ENCODE measurements at places on chromosomes 3 and 15.

GRCh38 chr3:138398791-138399575 lies 35.4 kb upstream of the ESYT3 start:
- DNase-seq: no peak

DNA sequence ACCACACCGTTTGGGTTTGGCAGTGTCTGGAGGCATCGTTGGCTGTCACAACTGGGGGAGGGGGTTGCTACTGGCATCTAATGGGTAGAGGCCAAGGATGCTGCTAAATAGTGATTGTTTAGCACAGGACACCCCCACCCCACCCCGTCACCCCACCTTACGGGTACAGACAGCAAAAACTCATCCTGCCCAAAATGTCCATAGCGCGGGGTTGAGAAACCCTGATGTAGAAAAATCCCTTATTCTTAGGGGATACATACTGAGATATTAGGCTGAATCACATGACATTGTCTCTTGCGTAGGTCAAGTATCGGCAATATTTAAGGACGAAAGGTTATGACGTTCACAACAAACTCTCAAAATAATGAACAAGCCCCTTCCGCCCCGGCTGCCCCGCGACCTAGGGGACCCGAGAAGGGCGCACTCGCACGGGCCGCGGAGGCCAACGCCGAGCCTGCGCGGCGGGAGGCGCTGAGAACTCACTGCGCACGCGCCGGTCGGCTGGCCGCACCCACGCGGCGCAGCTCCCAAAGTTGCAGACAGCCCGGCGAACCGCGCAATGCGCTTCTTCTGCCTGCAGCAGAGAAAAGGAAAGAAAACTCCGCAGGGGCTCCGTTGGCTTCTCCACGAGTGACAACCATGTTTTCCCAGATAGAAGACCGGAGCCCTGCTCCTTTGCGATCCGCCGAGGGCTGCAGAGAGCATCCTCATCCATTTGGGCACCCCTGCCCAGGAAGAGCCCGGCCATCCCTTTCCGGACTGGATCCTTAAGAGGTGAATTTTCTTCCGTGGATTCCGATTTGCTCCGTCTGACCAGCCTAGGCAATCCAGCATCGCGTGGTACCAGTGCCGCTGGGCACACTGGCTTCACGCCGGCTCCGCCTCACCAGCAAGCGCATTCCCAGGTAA lies 136.8 kb upstream of the CCDC54 start:
- DNase-seq: peak; percentile 74

GRCh38 chr3:129116482-129116946 lies 5.1 kb downstream of the RAB43 start:
- no peak for DNase-seq

GRCh38 chr15:76169018-76169417 lies 109.2 kb downstream of the TMEM266 start:
- DNase-seq: peak; percentile 51

DNA sequence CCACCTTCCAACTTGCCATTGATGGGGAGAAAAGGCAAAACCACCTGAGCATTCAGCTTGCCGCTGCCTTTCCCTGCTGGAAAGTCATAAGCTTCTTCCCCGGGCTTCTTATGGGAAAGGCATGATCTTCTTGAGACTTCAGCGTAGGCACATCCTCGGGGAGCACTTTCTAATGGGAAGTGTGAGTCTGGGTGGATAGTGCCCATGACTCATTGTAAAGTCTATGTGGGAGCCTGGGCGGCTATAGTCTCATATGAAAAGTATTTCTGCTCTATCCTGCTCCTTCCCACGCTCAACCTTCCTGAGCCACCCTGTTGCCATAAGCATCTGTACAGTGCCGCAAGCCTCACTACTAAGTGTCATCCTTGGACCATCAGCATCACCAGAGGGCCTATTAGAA lies 309.9 kb upstream of the THBS1 start:
- DNase-seq: peak; percentile 83

DNA sequence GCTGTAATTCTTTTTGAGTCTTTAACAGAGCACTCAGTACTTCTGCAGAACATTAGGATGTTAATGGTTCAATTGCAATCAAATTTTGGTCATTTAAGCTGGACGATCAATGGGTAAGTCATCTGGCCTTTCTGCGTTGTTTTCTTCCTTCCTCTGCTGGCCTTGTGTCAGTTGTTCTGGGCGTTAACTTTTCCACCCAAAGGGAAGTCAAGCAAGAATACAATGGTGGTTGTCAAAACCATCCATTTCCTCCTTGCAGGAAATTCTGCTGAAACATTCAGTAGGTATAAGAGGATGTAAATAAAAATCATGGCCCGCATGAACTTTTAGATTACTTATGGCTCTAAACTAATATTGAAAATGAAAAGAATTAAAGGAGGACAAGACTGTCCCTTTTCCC lies 584.0 kb downstream of the GRM7 start:
- no peak for DNase-seq

- DNase-seq: no peak
These were observed 173.2 kb downstream of the KCNAB1 start for GRCh38 chr3:156293566-156293965.

GRCh38 chr3:120147072-120147871 lies 53.0 kb upstream of the GSK3B start:
- DNase-seq: no peak

DNA sequence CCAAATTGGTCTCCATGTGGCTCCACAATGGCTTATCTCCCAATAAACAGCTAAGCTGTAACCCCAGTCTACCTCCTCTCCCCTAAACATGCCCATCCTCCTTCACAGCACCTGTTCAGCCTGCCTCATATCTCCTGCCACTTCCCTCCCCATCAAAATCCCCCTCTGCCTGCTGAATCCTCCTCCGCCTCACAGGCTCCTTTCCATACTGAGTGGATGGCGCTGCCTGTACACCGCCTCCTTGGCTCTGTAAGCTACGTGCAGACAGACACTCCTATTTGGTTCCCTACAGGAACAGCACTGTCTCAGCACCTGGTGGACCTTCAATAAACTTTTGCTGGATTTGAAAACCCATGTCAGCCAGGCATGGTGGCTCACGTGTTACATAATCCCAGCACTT lies 53.7 kb downstream of the ADCY5 start:
- no peak for DNase-seq

DNA sequence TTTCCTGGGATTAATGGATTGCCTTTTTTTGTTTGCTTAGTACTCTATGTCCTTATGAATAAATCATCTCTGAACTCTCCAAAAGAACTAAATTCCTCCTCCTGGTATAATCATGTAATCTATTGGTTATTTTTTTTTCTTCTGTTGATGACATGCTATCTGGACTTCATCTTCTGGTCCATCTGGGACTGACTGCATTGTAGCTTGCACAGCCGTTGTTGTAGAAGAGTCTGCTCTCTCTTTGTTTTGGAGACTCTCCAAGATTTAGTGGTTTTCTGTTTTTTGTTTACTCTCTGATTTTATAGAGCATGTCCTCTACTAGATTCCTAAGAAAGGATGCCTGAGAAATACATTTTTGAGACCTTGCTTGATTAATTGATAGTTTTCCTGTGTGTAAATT lies 19.1 kb downstream of the IREB2 start:
- no peak for DNase-seq

- peak; percentile 89 for DNase-seq
These were observed 3.5 kb downstream of the DUSP7 start for GRCh38 chr3:52052831-52053306.

GRCh38 chr3:38019658-38020341 lies 9.6 kb downstream of the PLCD1 start:
- no peak for DNase-seq

GRCh38 chr15:51121118-51121517 lies 26.4 kb upstream of the TNFAIP8L3 start:
- peak; percentile 100 for DNase-seq

- no peak for DNase-seq
These were observed 44.6 kb downstream of the GASK1A start for GRCh38 chr3:43023746-43024145.

DNA sequence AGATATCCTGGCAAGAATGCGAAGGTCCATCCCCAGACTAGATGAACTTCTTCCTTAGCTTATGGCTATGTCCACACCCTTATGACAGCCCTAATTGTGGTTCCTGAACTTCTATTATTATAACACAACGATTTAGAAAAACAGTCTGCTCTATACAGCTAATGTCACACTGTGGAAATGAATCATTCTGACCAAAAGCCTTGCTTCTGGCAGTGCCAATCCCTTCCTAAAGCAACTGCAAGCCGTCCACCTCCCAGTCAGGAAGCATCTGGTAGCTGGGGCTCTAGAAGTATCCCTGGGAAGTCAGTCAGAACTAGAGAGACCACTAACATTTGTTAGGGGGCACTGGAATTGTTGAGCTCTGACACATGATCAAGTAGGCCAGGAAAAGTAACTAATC lies 45.0 kb downstream of the MYO5A start:
- peak; percentile 36 for DNase-seq

DNA sequence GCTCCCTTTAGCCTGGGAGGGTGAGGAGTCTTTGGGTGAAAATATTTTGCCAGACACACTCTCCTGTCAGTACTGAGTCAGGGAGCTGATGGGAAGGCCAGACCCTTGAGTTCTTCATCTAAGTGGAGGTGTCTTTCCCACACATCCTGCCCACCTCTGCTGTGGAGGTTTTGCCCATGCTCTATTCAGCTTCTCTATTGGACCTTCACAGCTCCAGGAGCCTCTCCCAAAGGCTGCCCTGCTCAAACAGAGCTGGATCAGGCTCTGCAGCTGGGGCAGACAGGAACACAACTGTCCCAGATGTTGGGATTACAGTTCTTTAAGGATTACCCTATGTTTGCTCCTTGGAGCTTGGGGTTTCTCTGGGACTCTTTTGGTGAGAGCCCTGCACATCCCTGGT lies 77.9 kb downstream of the SPSB4 start:
- DNase-seq: no peak

GRCh38 chr15:35481064-35481463 lies 64.9 kb downstream of the DPH6 start:
- DNase-seq: no peak

- peak; percentile 90 for DNase-seq
These were observed 251.1 kb downstream of the ULK4 start for GRCh38 chr3:41710646-41711388.

GRCh38 chr3:158105119-158105709 lies 1.0 kb downstream of the SHOX2 start:
- DNase-seq: peak; percentile 3

GRCh38 chr3:9917820-9918219 lies 922 bp downstream of the IL17RC start:
- no peak for DNase-seq

GRCh38 chr3:62090066-62090465 lies 283.3 kb downstream of the FEZF2 start:
- no peak for DNase-seq

GRCh38 chr3:152302521-152303021 lies 33.8 kb downstream of the MBNL1 start:
- no peak for DNase-seq

DNA sequence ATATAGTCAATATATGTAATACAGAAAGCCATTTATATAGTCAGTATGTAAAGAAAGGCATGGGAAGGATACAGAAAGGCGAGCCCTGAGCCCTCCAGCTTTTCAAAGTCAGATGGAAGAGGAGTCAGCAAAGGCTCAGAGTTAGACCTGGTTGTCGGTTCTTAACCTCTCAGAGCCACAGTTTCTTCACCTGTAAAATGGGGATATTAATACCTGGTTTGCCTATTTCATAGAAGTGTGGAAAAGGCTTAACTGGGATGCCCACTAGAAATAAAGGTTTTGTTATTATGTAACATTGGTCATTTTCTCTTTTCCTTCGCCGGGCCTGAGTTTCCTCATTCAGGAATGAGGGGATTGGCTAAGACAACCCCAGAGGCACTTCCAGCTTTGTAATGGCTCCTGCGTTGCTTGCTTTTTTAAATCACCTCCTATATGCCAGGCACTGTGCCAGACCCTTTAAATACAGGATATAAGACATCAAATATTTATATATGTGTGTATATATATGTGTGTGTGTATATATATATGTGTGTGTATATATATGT lies 2.4 kb downstream of the CRELD1 start:
- no peak for DNase-seq

GRCh38 chr3:9863058-9863772 lies 16.8 kb downstream of the CIDEC start:
- no peak for DNase-seq

DNA sequence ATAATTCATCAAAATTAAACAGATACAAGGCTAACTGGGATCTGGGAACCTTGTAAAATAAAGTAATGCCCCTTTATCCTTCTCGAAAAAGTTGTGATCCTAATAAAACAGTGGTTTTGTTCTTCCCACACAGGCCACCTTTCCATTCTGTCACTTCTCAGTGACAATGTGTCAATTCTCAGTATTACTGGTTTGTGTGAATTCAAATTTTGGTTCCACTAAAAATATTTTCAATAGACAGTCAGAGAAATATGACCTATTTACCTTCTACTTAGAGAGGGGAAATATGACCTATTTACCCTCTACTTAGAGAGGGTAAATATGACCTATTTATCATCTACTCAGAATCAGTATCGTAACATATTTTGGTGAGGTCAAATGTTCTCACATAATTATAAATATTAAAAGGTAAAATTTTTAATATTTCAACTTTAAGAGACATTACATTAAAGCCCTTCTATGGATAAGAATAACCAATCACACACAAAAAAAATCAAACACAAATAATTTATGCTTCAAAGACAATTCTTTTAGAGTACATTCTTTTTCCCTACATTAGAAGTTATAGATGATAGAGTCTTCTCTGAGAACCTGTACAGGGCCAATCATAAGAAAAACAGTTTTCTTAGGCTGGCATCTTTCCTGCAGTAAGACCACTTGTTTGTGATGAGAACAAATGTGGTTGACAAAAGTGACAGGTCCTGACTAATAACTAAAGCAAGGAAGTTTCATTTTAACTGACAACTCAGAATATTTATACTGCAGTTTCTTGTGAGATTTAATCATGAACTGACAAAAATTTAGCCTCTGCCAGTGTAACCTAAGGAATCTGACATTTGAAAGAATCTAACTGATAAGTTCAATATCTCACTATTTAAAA lies 323.3 kb downstream of the DIPK2A start:
- DNase-seq: no peak

DNA sequence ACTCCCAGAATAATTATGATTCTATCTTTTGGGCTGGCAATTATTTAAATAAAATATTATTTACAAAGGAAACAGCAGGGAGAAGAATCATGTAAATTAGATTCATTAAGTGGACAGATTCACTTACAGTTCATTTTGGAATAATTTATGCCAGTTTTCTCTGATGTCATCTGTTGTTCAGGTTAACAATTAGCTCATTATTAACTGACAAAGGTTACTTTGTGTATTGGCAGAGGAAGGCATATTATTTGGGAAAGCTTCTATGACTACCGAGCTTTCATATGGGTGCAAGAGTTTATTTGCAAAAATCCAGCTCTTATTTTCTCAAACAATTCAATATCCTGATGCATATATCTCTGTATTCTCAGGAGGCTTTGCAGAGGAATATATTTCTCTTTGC lies 224.4 kb downstream of the CHST2 start:
- no peak for DNase-seq

GRCh38 chr3:98914210-98915080 lies 12.9 kb upstream of the DCBLD2 start:
- DNase-seq: no peak

GRCh38 chr15:57462381-57462780 lies 86.1 kb downstream of the CGNL1 start:
- DNase-seq: no peak
